ENCODE measurements at places on chromosomes 7 and 10.

DNA sequence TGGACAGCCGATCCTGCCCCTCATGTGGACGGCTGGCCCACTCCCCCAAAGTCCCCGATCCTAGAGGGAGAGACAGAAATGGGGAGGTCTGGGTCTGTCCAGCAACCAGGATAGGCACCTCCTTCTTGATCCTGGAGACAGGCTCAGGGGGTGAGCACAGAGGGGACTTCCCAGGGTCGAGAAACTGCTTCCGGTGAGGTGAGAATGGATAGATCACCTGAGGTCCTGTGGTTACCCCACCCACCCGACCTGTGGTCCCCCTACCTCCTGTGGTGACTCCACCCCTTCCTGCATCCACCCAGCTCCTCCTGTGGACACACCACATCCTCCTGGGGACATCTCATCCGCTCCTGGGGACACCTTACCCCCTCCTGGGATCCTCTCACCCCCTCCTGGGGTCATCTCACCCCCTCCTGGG lies 27.4 kb upstream of the RASGEF1A start:
- no peak for DNase-seq

GRCh38 chr10:67476201-67476600 lies 219.8 kb downstream of the CTNNA3 start:
- no peak for DNase-seq

- DNase-seq, result no peak
These were observed 55.4 kb upstream of the ELN start for GRCh38 chr7:73972614-73973013.

GRCh38 chr10:28181478-28182096 lies 121.3 kb downstream of the MPP7 start:
- DNase-seq, result no peak

- DNase-seq, result peak; percentile 75
These were observed 74.0 kb upstream of the CUX1 start for GRCh38 chr7:101743241-101743994.

GRCh38 chr10:18666810-18667209 lies 7.6 kb downstream of the ARL5B start:
- DNase-seq, result no peak

GRCh38 chr7:38932509-38933168 lies 23.6 kb upstream of the VPS41 start:
- DNase-seq, result peak; percentile 52

GRCh38 chr10:102676534-102677315 lies 32.4 kb downstream of the TRIM8 start:
- DNase-seq, result no peak

- DNase-seq, result no peak
These were observed 180.3 kb upstream of the GRB10 start for GRCh38 chr7:50962962-50963374.

DNA sequence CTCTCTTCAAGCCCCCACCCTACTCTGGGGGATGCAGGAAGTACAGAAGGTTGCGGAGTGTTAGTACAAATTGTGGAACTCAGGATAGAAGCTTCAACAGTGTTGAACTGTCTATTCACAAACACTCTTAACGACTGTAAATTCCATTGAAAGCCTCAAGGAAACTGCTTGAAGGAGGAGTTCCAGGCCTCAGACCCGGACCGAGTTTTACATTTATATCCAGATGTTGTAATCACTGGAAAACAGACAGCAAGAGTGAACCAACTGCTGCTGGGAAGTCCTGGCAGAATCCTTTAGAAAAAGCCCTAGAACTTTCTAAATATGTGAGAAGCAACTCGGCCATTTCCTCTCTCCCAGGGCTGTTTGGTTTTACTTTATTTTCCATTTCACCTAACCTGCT lies 84.1 kb upstream of the LRRC18 start:
- peak; percentile 12 for DNase-seq

- peak; percentile 42 for DNase-seq
These were observed 91.5 kb downstream of the GSDME start for GRCh38 chr7:24665564-24666294.

DNA sequence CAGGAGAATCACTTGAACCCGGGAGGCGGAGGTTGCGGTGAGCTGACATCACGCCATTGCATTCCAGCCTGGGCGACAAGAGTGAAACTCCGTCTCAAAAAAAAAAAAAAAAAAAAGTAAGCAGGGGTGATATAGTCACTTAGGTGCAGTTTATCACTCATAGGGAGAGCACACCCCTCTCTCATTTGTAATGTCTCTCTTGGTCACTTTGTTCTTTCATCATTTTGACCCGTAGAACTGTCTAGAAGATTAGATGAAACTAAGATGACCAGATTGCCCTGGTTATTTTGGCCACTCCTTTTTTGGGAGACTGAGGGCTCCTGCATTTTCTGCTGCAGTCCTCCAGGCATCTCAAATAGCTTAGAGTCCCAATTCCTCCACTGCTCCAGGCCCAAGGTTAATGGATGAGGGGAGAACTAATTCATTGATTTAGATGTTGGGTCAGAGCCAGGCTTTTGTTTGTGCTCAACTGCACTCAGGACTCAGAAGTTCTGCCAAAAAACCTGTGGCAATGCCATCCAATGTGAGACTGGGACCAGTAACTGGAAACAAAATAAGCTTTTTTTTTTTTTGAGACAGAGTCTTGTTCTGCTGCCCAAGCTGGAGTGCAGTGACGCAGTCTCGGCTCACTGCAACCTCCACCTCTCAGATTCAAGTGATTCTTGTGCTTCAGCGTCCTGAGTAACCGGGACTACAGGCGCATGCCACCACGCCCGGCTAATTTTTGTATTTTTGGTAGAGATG lies 50.0 kb upstream of the CAMK1D start:
- DNase-seq, result no peak

GRCh38 chr7:70434376-70434775 lies 697.6 kb upstream of the GALNT17 start:
- DNase-seq, result no peak

DNA sequence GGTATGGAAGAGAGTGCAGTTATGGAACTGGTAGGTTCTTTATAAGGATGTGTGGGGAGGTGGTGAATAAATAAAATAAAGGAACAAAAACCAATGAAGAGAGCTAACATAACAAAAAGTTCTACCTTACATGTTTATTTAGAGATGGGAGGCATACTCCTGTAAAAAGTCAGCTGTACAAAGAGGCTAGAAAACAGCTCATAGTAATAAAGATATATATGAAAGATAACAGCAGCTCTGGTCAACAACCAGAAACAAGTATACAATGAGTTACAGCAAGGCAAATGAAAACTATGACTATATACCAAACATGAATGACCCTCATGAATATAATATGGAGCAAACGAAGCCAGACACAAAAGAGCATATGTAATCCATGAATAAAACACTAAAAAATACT lies 62.0 kb downstream of the FAM13C start:
- DNase-seq, result no peak

DNA sequence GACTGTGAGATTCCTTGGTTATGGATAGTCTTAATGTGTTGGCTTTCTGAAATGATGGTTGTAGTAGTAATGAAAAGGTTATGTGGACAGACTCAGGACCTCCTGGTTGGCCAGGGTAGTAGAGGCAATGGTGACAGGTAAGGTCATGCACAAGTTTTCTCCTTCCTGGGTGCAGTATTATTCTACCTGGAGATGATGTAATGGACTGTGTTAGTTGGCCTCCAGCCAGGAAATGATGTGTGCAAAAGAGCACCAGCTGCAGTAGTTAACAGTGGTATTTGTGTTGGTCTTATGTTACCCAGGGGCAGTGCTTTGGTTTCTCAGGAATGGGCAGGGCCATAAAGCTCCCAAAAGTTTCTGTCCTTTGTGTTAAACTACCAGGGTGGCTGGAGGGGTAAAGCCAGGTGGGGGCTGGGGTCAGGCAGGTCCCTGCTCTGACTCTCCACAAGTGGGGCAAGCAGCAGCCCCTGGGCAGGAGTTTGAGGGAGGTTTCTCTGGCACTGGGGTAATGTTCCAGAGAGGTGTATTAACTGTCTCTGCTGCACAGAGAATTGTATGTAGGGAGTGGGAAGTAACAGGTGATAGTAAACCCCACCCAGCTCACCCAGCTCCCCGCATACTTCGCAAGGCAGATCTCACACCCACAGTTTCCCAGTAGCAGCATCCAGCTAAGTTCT lies 36.3 kb downstream of the GPR22 start:
- peak; percentile 22 for DNase-seq

- DNase-seq, result no peak
These were observed 175.7 kb upstream of the MEOX2 start for GRCh38 chr7:15862016-15862780.

GRCh38 chr10:117442521-117442920 lies 67.3 kb upstream of the PDZD8 start:
- no peak for DNase-seq

- DNase-seq, result peak; percentile 68
These were observed 196.8 kb downstream of the RNLS start for GRCh38 chr10:88386204-88386788.

- DNase-seq, result peak; percentile 82
These were observed 80.7 kb upstream of the EMX2 start for GRCh38 chr10:117461766-117462423.

GRCh38 chr7:148045521-148045920 lies 545.0 kb upstream of the C7orf33 start:
- no peak for DNase-seq

GRCh38 chr7:23907012-23907411 lies 197.0 kb downstream of the STK31 start:
- DNase-seq, result no peak

DNA sequence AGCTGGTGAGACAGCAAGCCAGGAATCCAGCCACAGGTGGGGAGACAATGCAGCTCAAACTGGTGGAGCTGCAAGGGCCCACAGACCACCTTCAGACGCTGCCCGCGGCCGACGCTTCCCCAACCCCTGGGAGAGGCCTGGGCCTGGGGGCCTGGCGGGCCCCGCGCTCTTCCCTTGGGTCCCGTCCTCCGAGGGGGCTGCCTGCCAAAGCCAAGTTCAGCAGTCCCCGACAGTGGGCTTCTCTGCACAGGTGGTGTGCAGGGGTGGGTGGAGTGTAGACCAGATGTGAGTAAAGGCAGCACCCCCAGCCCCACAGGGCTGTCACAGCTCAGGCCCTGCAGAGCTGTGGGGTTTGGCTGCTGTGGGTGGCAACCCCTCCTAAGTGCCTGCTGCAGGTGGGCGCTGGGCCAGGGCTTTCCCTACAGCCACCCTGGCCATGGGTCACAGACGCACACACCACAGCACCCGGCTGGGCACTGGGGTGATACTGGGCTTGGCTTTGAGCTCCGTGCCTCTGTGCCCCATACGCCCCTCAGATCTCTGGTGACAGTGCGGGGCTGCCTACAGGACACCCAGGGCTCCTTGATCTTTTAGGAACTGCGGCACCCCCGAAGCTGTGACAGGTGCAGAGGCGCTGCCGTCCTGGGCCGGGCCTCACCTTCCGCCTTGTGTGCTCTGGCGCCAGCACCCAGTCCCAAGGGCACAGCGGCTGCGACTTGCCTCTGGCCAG lies 20.5 kb downstream of the BNIP3 start:
- DNase-seq, result no peak

DNA sequence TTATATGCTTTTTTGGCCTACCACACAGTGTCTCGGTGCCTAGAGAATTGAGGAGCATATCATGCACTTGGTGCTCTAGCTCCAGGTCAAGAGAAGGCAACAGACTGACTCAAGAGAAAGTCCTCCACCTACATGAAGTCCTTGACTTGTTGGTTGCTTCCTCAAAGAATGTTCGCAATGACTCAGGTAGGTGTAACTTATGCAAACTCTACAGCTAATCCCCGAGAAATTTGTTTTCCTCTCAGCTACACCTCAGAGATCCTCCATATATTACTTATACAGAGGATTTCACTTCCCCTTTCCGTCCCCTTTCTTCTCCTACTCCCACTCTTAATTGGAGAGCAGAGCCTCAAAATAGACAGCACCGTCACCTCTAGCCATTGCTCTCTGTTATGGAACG lies 1013.1 kb downstream of the KCNMA1 start:
- DNase-seq, result no peak

GRCh38 chr10:47404446-47404845 lies 20.4 kb upstream of the ZNF488 start:
- no peak for DNase-seq

GRCh38 chr10:32323051-32323450 lies 23.9 kb downstream of the EPC1 start:
- no peak for DNase-seq

DNA sequence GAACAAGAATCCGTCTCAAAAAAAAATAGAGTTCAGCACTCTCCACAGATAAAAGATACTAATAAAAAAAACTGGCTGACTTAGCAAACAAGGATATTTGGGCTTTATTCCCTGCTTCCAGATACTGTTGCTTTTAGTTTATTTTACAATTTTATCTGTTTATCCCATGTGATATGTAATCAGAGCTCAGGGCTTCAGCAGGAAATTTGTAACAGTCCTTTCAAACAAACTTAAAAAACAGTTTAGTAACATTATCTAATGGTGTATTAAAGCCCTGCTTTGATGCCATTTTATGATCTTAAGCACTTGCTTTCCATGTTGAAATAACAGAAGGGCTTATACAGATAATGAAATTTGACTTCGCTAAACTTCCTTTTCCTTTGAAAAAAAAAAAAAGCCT lies 28.1 kb downstream of the DCLRE1A start:
- no peak for DNase-seq

GRCh38 chr10:94349327-94349726 lies 13.4 kb downstream of the NOC3L start:
- DNase-seq, result no peak

DNA sequence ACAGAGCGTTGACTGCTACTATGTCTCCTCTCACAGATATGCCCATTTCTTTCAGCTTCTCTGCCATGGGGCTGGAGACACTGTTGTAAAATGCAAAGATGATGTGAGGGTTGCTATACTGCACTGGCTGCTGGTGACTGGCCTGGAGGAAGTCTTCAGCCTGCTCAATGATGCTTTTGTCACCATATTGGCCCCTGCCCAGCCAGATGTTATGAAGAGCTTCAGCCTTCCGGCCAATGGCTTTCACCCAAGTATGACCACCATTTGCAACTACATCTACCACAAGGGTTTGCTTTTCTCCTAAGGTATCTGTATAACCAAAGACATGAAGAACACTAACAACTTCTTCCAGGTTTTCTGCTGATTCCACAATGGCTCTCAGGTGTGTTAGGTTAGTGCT lies 1.6 kb downstream of the C7orf25 start:
- no peak for DNase-seq

- DNase-seq, result no peak
These were observed 9.4 kb upstream of the GPER1 start for GRCh38 chr7:1078519-1078918.

GRCh38 chr7:5564894-5565293 lies 141.3 kb upstream of the TNRC18 start:
- DNase-seq, result no peak

DNA sequence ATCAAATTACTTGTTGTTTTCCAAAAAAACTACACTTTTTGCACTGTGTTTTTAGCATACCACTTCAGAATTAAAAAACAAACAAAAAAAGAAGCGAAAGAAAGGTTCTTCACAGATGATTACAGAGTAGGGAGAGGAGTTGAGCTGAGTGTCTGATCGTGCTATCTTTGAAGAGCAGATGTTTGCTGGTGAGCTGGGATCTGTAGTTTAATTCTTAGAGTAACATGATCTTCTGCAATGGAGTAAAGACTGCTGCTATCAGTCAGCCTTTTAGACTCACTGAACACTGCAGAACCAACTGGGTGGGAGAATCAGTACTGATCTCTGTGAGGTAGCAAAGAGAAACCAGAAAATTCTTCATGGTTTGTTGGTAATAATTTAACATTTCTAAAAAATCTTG lies 1197.8 kb upstream of the SORCS1 start:
- DNase-seq, result no peak

Data from renal pelvis (tissue), 12 donors.